ENCODE measurements at places on chromosomes 6 and 20.

GRCh38 chr6:168885196-168885595, 368.4 kb downstream of the THBS2 start:
- DNase-seq = no peak

- no peak for DNase-seq
These were observed 34.3 kb downstream of the UQCC2 start for GRCh38 chr6:33677143-33677660.

DNA sequence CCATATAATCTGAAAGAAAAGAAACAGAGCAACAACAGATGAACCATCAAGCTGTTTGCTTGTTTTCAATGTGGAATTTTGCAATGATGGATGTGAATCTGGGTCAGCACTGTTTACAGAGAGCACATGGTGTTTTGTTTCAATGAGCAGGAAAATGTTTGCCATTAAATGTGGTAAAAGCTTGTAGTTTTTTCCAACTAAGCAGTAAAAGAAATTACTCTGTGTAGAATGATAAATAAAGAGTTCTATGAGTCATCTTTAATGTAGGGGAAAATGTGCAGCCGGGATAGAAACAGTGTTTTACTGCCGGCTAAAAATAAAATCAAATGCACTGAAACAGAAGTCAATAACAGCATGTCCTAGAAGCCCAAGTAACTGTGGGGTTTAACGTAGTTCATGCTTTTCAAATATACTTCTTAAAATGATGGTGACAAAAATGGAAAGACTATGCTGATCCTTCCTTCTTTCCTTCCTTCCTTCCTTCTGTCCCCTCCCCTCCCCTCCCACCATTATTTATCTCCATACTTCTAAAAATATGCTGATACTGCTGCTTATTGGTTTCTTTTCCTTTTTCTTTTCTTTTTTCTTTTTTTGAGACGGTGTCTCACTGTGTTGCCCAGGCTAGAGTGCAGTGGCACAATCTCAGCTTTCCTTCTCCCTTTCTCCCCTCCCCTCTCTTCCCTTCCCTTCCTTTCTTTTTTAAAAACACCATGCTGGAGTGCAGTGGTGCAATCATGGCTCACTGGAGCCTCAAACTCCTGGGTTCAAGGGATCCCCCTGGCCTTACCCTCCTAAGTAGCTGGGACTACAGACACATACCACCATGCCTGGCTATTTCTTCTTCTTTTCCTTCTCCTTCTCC, 6.3 kb upstream of the NAA20 start:
- no peak for DNase-seq

DNA sequence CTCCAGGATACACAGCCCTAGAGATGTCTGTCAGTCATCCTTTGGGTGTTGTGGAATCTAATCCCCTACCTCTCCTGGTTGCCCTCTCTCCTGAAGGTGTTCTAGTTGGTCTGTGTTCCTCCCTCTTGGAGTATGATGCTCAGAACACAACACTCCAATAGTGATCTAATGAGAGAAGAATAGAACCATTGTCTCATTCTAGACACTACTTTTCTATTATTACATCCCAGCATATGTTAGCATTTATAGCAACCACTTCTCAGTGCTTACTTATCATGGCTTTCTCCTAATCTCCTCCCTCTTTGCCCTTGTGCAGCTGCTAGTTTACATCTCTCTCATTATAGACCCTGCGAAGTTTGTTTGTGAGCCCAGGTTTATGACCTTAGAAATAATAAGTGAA, 109.0 kb downstream of the UNC5CL start:
- DNase-seq = no peak

DNA sequence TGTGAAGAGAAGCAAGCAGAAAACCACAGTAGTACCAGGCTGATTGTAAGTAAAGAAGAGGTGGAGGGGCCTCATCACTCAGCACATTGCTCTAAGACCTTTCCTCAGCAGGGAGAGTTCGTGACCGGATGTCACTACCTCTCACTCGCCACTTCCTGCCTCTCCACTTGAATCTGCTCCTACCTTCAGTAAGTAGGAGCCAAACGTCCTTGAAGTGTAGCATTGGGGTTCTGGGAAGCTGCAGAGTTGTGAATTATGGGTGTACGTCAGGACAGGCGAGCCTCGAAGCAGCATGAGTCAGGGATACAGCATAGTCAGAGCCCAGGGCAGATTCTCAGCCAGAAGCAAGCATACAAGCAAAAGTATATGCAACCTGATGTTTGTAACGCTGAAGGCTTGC, 224.9 kb downstream of the PHACTR1 start:
- no peak for DNase-seq

DNA sequence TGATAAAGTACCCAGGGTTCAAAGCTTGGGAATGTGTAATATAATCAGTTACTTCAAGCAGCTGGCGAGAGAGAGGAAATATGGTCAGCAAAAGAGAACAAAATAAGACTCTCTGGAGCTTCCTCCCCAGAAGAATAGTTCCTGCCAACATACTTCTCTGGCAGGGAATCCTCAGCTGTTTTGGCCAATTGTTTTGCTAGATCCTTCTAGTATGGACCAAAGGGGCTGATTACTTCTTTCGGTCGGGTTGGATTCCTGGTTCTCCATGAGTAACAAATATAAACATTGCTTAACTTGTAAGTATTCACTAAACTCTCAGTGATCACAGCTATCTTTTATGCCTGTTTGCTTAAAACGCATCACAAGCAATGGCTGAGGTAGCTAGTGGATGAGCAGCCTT, 31.4 kb upstream of the FBXO9 start:
- DNase-seq = no peak

GRCh38 chr6:25363427-25363826, 84.3 kb downstream of the CARMIL1 start:
- no peak for DNase-seq

GRCh38 chr20:21522481-21523280, 8.8 kb upstream of the NKX2-2 start:
- no peak for DNase-seq

- no peak for DNase-seq
These were observed 20.2 kb upstream of the HLA-DOA start for GRCh38 chr6:33029328-33030184.

DNA sequence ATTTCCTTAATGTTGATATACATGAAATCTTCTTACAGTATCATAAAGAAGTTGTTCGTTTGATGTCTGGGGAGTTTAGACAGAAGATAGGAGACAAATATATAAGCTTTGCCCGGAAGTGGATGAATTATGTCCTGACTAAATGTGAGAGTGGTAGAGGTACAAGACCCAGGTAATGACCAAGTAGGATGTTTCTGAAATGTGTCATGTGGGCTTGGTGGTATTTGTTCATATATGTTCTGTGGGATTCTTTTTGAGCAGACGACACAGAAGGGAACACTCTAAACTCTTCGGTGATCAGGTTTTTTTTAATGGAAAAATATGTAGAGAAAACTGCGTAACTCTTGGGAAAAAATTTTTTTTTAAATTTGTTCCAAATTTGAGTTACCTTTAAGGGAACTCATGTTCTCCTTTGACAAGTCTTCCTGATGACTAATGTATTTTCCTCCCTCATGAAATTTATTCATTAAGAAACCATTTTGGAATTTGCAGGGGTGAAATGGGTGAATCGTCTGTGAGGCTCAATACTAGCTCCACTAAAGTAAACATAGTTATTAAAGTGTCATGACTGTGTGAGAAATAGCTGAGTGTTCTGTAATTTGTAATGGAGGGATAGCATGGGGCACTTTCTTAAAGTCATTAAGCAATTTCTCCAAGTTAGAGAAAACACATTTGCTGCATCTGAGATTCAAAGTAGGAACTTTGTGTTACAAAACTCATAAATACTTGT, 100.6 kb downstream of the MAP3K4 start:
- DNase-seq = no peak

GRCh38 chr6:42509765-42510164, 54.1 kb upstream of the UBR2 start:
- no peak for DNase-seq

GRCh38 chr20:20472684-20473274, 104.9 kb downstream of the INSM1 start:
- DNase-seq = no peak

GRCh38 chr6:144148886-144149285, 1.4 kb upstream of the STX11 start:
- no peak for DNase-seq

DNA sequence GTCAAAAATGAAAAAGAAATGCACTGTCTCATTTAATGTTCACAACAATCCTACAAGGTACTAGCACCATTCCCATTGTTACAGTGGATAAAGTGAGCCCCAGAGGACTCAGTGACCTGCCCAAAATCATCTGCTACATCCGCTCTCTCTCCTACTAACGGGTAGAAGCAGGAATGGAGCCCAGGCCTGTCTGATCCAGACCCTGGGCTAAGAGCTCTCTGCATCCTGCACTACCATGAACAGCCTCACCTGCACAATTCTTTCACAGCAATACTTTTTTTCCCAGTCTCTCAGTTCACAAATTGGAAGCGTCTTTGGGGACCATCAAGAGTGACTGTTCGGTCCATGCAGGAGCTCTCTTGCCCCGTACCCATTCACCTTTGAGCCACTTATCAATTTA, 31.2 kb downstream of the ATP9A start:
- DNase-seq = no peak

All from activated T-helper 2 cell treated with anti-CD3 and anti-CD28 coated beads, Interferon-gamma antibody, Interleukin-2, Interleukin-4, amounts not matched to agents 10 μg/mL and 5 μg/mL and 100 μg/mL, durations not matched to agents 14 hours and 24 hours and 36 hours (primary cell).